ENCODE measurements at places on chromosomes 3 and 15. TPM values are rescaled to one million over a fixed set of nuclear protein-coding genes. Genes with fewer than 3 reads are reported as not detected.

IGSF11 gene
- total RNA-seq = 105 TPM

NANOGP8 gene
- 9.6 TPM for total RNA-seq

ANXA2 gene
- 199 TPM for total RNA-seq

NRROS gene
- 3.2 TPM for total RNA-seq

PCBP4 gene
- 47.1 TPM for total RNA-seq

OR5AC2 gene
- not detected for total RNA-seq

GRCh38 chr15:41891946-41892345 lies 1.9 kb downstream of the SPTBN5 start:
- H3K4me1 ChIP-seq = peaks cover 12% of the 10 kb centered on the region
- H3K27me3 ChIP-seq = no peaks in the 10 kb centered on the region
- no peak for DNase-seq
- H3K4me3 ChIP-seq = no peak overlapping the region
- H3K27ac ChIP-seq = no peak overlapping the region

- no peak for DNase-seq
- H3K27me3 ChIP-seq = no peaks in the 10 kb centered on the region
- no peaks in the 10 kb centered on the region for H3K4me1 ChIP-seq
- no peaks in the 10 kb centered on the region for H3K36me3 ChIP-seq
- no peak overlapping the region for H3K4me3 ChIP-seq
These were observed 214.2 kb downstream of the MEIS2 start for GRCh38 chr15:36886191-36886590.

DNA sequence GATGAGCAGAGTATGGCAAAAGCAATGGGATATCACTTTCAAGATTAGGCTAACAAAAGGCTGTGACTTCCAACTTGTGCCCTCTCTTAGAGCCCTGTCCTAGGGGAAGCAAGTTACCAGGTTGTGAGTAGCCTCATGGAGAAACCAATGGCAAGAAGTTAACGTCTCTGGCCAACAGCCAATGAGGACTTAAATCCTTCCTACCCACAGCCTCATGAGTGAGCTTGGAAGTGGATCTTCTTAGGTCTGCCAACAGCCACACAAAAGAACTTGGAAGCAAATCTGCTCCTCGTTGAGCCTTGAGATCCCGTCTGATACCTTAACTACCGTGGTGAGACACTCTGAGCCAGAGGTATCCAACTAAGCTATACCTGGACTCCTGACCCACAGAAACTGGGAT lies 5.7 kb downstream of the NME9 start:
- no peaks in the 10 kb centered on the region for H3K4me1 ChIP-seq
- H3K36me3 ChIP-seq = no peaks in the 10 kb centered on the region
- no peak for DNase-seq
- no peak overlapping the region for H3K27ac ChIP-seq

- H3K27ac ChIP-seq = no peak overlapping the region
- no peak for DNase-seq
- H3K4me1 ChIP-seq = no peaks in the 10 kb centered on the region
- H3K27me3 ChIP-seq = no peaks in the 10 kb centered on the region
- H3K36me3 ChIP-seq = no peaks in the 10 kb centered on the region
- no peak overlapping the region for H3K4me3 ChIP-seq
These were observed 62.8 kb downstream of the RFX7 start for GRCh38 chr15:56180851-56181250.

DNA sequence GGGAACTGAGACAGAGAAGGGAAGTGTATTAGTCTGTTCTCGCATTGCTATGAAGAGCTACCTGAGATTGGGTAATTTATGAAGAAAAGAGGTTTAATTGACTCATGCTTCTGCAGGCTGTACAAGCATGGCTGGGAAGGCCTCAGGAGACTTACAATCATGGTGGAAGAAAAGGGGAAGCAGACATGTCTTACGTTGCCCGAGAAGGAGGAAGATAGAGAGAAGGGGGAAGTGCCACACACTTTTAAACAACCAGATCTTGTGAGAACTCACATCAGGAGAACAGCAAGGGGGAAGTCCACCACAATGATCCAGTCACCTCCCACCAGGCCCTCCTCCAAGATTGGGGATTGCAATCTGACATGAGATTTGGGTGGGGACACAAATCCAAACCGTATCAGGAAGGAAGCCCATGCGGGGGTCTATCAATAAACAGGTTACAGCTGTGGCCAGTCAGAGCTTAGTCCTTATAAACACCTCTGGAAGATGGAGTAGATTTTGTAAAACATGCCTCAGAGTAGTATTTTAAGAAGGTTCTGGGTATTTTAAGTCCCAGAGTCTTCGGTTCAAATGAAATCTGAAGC lies 153.9 kb downstream of the GHSR start:
- DNase-seq = no peak
- no peaks in the 10 kb centered on the region for H3K27me3 ChIP-seq
- H3K36me3 ChIP-seq = no peaks in the 10 kb centered on the region
- no peak overlapping the region for H3K27ac ChIP-seq

GRCh38 chr3:15578289-15578867 lies 23.0 kb downstream of the HACL1 start:
- H3K27me3 ChIP-seq = no peaks in the 10 kb centered on the region
- H3K36me3 ChIP-seq = no peaks in the 10 kb centered on the region
- no peak overlapping the region for H3K4me3 ChIP-seq

DNA sequence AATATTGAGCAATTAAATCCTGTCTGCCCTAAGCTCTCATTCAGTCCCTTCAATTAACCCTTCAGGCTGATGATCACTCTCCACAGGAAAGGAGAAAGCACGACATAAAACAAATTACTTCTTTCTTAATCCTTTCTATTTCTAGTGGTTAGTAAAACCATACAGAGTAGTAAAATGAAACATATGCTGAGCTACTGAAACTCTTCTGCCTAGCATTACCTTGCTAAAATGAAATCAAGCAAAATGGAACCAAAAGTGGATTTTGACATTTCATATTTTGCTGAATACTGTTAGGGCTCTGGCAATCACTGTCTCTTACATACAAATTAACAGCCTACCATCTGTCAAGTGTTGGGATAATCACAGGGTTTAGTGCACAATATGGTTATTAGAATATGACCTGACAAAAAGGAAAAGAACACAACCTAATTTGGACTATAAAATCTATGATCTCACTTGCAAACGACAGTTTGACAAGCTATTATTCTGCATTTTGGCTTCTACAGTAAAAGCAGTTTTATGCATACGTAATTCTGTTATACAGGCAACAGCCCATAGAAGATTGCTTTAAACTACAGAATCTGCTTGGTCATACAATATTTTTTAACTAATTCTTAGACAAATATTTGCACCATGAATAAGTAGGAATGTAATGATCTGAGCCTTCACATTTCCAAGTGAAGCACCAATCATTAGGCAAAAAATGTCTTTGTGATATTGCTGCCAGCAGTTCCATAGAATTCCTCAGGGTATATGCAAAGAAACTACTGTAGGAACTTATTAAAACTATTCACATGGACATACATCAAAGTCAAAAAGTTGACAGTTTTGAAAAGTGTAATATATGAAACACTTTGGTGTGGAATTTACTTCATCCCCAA lies 105.0 kb downstream of the FHIT start:
- no peak overlapping the region for H3K27ac ChIP-seq
- DNase-seq = no peak
- no peaks in the 10 kb centered on the region for H3K4me1 ChIP-seq
- H3K4me3 ChIP-seq = no peak overlapping the region
- H3K27me3 ChIP-seq = no peaks in the 10 kb centered on the region

DNA sequence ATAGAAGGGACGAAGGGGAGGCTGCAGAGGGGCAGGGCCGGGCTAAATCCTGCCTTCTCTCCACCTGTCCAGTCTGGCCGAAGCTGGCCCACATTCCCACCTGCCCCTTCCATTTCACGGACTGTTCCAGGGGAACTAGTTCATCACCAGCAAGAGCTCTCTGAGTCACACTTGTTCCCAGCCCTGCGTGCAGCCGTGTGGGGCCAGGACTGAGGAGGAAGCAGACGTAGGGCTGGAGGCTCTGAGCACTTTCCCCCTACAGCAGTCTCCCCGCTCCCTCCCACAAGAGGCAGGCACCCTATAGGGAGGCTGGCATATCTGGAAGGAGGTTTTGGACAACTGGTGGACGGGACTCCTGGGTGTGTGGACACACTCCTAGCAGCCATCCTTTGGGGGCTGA lies 3.0 kb downstream of the ITIH4 start:
- no peaks in the 10 kb centered on the region for H3K27me3 ChIP-seq
- no peak overlapping the region for H3K4me3 ChIP-seq
- DNase-seq = no peak
- no peaks in the 10 kb centered on the region for H3K36me3 ChIP-seq
- no peak overlapping the region for H3K27ac ChIP-seq
- H3K4me1 ChIP-seq = no peaks in the 10 kb centered on the region

DNA sequence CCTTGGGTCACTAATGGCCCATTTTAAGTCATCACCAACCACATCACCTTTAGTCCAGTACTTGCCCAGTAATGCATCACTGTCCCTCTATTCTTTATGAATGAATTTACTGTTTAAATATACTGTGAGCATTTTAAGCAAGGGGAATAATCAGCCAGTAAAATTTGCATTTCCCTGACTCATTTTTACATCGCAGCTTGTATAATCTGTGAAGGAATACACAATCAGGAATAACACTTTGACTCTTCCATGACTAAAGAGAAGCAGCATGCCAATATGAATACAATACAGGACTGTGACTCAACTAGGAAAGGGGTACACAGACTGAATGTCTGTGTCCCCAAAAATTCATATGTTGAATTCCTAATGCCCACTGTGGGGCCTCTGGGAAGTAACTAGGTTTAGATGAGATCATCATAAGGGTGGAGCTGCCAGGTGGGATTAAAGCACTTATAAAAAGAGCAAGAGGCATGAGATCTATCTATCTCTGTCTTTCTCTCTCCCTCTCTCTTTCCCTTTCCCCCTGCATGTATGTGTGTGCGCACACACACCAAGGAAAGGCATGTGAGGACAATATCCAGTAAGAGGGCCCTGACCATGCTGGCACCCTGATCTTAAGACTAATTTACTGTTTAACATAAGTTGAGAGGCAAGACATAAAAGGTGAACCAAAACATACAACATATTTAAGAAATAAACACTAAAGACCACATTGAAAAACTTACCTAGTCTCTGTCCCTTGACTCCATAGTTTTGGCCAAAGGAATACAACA lies 12.1 kb downstream of the B4GALT4 start:
- no peaks in the 10 kb centered on the region for H3K4me1 ChIP-seq
- no peak overlapping the region for H3K4me3 ChIP-seq

All from testis (tissue), 5 donors.